ENCODE measurements at places on chromosomes 2 and 18. TPM values are rescaled to one million over a fixed set of nuclear protein-coding genes. Genes with fewer than 3 reads are reported as not detected.

AQP4 gene
- 0.57 TPM for total RNA-seq

TPGS2 gene
- total RNA-seq = 79.6 TPM

HOXD12 gene
- not detected for total RNA-seq

EVX2 gene
- not detected for total RNA-seq

IL36A gene
- not detected for total RNA-seq

SF3B6 gene
- 49.3 TPM for total RNA-seq

EMILIN1 gene
- 107 TPM for total RNA-seq

MC5R gene
- not detected for total RNA-seq

GCG gene
- total RNA-seq = not detected

PARD6G gene
- total RNA-seq = 2.4 TPM

MOGAT1 gene
- total RNA-seq = not detected

CYTIP gene
- total RNA-seq = 100 TPM

ACVR1 gene
- 13.2 TPM for total RNA-seq

NAGK gene
- 161 TPM for total RNA-seq

PLGLB1 gene
- 6.2 TPM for total RNA-seq

- no peak for DNase-seq
These were observed 20.9 kb upstream of the RAB11FIP5 start for GRCh38 chr2:73133566-73134197.

GRCh38 chr2:54903736-54904554, 146.3 kb downstream of the RTN4 start:
- DNase-seq = no peak

DNA sequence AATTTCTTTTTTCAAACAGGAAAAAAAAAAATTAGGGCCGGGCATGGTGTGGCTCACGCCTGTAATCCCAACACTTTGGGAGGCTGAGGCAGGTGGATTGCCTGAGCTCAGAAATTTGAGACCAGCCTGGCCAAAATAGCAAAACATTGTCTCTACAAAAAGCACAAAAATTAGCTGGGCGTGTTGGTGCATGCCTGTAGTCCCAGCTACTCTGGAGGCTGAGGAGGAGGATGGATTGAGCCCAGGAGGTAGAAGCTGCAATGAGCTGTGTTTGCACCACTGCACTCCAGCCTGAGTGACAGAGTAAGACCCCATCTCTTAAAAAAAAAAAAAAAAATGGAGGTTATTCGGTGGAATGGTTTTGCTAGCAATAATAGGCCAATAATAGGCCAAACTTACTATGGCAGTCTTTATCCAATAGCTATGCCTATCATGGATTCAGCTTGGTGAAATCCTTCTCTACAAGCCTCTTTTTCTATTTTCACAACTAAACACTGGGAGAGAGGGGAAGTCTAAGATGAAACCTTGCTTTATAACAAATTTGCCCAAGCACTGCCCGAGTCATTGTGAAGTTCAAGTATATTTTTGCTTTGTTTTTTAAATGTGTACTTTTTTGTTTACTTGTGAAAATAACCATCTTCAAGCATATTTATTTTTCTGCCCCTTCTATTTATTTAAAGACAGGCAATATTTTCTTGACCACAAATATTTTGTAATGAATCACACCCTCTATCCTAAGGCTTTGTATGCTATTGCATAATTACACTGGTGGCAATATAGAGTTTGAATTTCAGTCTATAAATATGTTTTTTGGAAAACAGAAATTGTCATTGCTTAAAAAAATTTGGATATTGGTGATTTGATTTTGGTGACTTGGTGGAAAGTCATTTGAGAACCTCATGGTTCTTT, 20.0 kb upstream of the KYNU start:
- DNase-seq = no peak

GRCh38 chr2:182043861-182044260, 58.2 kb downstream of the PPP1R1C start:
- no peak for DNase-seq

GRCh38 chr18:38751898-38752297, 1186.3 kb upstream of the CELF4 start:
- no peak for DNase-seq

DNA sequence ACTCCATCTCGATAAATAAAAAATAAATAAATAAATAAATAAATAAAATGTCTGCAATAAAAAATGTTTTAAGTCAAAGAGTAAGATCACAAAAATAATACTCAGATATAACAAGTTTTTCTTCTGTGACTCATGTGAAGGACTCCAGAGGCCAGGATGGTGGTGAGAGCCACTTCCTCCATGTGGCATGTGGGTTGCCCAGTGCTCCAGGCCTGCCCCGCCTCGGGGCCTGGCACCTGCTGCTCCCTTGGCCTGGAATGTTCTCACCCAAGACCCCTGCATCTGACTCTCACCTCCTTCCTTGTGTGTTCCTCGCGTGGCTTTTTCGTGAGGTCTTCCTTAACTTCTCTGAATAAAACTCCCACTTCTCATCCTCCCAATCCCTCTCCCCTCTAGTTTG, 77.4 kb upstream of the LDLRAD4 start:
- DNase-seq = no peak

GRCh38 chr2:208948073-208948472, 475.8 kb upstream of the MAP2 start:
- no peak for DNase-seq

- no peak for DNase-seq
These were observed 51.9 kb downstream of the LRPPRC start for GRCh38 chr2:43943809-43944452.

DNA sequence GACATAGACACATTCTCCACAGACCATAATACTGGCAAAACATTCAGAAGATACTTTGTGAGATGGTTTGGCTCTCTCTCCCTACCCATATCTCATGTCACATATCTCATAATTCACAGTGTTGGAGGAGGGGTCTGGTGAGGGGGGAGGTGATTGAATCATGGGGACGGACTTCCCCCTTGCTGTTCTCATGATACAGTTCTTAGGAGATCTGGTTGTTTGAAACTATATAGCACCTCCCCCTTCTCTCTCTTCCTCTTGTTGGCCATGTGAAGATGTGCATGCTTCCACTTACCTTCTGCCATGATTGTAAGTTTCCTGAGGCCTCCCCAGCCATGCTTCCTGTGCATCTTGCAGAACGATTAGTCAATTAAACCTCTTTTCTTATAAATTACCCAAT, 61.1 kb downstream of the HK2 start:
- DNase-seq = no peak

DNA sequence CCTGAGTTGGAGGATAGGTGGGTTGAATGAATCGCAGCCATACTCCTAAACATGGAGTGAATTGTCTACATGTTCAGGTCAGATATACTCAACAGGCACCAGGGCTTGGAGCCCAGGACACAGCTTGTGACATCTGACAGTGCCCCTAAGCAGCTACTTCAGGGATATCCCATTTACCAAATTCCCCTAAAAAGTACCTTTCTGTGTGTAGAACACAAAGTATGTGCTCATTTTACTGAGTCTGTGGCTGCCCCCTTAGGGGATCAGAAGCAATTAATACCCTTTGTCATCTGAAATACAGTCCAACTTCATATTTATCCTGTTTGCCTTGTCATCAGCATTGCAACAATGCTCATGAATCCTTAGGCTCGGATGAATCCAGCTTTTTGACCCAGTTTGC, 20.8 kb downstream of the TNFRSF11A start:
- DNase-seq = no peak

GRCh38 chr2:240347949-240348500, 87.4 kb upstream of the GPC1 start:
- no peak for DNase-seq

- DNase-seq = no peak
These were observed 640 bp upstream of the SPR start for GRCh38 chr2:72886505-72887031.

DNA sequence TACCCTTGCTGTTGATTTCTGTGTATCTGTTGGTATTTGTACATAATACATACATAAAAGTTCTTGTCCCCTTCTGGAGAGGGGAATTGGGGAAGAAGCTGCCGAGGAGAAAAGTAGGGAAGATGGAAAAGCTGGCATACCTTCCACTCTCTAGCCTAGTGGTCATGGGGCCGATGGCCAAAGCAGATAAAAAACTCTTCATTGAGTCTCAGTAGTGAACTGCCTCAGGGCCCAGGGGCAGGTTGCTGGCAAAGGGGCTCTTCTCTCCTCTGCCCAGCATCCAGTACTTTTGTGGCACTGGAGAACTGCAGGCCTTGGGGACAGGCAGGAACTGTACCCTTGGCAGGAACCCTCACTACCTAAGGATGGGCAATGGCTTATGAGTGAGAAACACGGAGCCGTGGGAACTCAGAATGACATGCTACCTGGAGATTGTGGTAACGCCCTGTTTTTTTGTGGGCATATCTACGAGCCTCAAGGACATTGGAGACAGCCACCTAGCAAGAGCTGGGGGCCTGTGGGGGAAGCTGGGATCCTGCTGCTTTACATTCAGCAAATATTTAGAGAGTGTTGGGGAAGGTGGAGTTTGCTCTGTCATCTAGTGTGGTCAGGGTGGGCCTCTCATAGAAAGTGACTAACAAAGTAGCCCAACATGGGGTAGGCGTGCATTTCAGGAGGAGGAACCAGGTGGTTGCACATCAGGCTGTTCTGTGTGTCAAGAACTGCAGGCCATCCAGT, 22.6 kb upstream of the ITGB6 start:
- no peak for DNase-seq

DNA sequence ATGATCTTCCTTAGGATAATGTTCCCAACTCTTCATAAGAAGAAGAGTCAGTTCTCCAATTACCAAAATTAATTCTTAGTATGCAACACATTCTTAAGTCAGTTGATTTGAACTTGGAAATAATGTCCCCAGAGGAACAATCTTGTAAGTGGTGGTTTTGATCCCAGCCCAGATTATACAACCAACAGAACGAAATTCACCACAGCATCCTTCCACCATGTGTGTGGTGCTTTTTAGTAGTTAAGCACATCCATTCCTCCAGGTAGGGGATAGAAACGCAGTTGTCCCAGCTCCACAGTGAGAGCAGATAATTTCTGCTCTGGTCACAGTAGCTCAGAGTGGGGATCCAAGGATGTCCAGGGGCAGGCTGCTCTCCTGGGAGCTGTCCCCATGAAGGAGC, 161.7 kb upstream of the SLC39A10 start:
- no peak for DNase-seq

- peak; percentile 93 for DNase-seq
These were observed 848 bp downstream of the TMSB10 start for GRCh38 chr2:84906108-84906899.

DNA sequence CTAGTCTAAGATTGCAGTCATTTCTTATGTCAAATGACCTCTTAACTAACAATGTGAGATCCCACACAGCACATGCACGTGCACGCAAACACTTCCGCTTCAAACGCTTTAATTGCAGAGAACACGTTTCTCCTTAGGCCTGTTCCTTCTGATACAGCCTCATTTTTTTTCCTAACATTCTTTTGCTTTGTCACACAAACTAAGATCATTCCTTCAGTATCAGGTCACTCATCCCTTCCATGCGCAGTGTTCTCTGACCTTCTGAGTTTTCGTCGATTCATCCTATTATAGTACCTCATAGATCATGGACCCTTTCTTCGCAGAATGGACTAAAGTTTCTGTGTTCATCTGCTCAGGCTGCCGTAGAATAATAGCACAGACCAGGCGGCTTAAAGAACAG, 327.1 kb upstream of the CDH19 start:
- no peak for DNase-seq

GRCh38 chr2:113834051-113834730, 55.7 kb upstream of the ACTR3 start:
- no peak for DNase-seq

DNA sequence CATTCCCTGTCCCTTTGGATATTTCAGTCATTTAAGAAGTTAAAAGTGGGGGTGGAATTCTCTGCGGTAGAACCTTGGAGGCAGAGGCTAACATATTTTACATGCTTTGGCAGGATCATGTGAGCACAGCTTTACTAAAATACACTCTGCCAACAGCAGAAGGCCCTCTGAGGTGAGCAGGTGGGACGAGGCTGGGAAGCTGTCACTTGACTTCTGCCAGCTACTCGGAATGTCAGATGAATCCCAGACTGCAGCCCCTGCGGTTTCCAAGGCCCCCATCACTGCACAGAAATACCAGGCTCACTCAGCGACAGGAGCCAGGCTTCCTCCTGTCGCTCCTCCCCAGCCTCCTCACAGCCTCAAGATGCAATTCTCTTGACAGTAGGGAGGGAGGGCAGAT, 220.9 kb upstream of the REV1 start:
- DNase-seq = no peak

DNA sequence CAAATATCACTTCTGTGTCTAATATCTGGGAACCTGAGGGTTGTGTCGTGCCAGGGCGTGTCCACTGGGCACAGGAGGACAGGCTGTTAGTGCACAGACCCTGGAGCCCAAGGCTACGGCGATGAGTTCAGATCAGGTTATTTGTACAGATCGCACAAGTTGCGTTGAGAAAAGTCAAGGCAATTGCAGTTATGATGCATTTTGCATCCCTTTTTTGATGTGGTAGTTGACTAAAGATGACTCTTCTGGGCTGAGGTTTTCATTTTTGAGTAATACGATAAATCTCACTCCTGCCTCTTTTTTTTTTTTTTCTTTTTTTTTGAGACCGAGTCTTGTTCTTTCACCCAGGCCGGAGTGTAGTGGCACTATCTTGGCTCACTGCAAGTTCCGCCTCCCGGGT, 7.2 kb downstream of the RBFA start:
- DNase-seq = no peak

- peak; percentile 89 for DNase-seq
These were observed 103.4 kb downstream of the SEPTIN10 start for GRCh38 chr2:109510136-109511028.

DNA sequence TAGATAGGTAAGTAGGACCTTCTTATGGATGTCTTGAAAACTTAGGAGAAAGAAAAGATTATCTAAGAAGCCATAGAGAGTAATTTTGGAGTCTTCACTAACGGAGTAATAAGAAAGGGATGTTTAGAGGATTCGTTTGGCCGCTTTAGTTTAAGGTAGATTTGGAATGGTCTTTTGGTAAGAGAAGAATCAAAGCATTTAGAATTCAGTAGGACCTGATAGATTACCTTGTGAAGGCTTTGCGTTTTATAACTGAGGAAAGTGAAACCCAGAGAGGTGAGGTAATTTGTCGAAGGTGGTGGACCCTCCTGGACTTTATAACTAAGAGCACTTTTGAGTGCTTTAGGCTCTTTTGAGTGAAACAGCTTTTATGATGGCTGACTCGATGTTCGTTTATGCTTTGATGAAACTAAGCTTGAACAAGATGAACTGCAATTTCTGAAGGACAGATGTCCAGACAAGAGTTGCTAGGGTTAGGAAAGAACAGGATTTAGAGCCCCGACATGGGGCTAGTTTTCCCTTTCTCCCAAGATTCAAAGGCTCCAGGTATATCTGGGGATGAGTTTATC, 1.3 kb downstream of the MYL12B start:
- no peak for DNase-seq

- DNase-seq = no peak
These were observed 66.2 kb downstream of the SKA1 start for GRCh38 chr18:50441016-50441415.

- DNase-seq = no peak
These were observed 32.9 kb upstream of the EDAR start for GRCh38 chr2:109021895-109022300.

- DNase-seq = peak; percentile 88
These were observed 181.6 kb downstream of the BCL2 start for GRCh38 chr18:63137999-63138435.

- DNase-seq = peak; percentile 87
These were observed 116.0 kb downstream of the TNS1 start for GRCh38 chr2:217886720-217887309.

GRCh38 chr18:34956663-34957062, 84.5 kb upstream of the MAPRE2 start:
- DNase-seq = no peak

GRCh38 chr2:68387408-68388350, 22.6 kb downstream of the PLEK start:
- DNase-seq = no peak
